Thyroid gland (tissue), 4 donors: ENCODE measurements at places on chromosomes 6 and 20. TPM values are rescaled to one million over a fixed set of nuclear protein-coding genes. Genes with fewer than 3 reads are reported as not detected.

DNA sequence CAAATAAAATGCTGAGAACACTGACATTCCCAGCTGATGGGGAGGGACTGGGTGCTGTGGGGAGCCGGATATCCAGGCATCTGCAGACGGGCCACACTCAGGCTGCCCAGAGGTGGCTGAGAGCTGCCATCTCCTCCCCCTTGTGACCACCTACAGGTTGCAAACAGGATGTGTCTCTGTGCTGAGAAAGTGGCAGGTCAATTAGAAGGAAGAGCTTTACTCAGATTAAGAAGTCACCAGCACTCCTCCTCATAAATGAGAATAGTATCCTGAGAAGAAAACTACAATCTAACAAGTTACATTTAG is 63.0 kb downstream of the HUS1B start:
- DNase-seq = no peak

- peak; percentile 78 for DNase-seq
These were observed 25.7 kb upstream of the BTBD3 start for GRCh38 chr20:11891776-11892545.

GRCh38 chr6:31065556-31065955 is 46.8 kb downstream of the C6orf15 start:
- no peak for DNase-seq

ADGRF5 gene
- total RNA-seq = 40.6 TPM
